Peyer's patch (tissue), 4 donors: ENCODE measurements at places on chromosomes 4 and X.

- DNase-seq = no peak
These were observed 15.0 kb downstream of the SRPX2 start for GRCh38 chrX:100658941-100659381.

- DNase-seq = no peak
These were observed 30.0 kb downstream of the HTN1 start for GRCh38 chr4:70080205-70080604.

- DNase-seq = no peak
These were observed 207.8 kb downstream of the ADGRL3 start for GRCh38 chr4:61407642-61408618.

DNA sequence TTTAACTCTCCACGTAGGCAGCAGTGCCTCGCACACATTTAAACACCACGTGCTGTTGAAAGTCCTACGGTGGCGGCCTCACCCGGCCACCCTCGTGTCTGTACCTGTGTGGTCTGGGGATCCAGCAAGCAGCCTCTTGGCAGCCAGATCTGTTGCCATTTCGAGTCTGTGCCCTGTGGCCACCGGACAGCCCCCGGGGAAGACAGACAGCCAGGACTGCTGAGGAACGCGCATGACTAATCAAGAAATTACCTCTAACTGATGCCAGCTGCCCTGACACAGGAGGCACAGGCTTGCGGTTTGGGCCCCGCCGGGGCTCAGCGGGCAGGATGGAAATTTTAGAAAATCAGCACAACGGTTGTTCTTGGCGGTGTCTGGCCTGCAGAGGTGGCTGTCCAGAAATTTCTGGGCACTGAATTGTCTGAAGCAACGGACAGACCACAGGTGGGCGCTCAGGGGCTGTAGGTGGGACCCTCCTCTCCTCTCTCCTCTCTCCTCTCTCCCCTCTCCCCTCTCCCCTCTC lies 15.6 kb upstream of the ASMTL start:
- peak; percentile 46 for DNase-seq

GRCh38 chrX:50448565-50448964 lies 22.1 kb downstream of the DGKK start:
- DNase-seq = peak; percentile 72

DNA sequence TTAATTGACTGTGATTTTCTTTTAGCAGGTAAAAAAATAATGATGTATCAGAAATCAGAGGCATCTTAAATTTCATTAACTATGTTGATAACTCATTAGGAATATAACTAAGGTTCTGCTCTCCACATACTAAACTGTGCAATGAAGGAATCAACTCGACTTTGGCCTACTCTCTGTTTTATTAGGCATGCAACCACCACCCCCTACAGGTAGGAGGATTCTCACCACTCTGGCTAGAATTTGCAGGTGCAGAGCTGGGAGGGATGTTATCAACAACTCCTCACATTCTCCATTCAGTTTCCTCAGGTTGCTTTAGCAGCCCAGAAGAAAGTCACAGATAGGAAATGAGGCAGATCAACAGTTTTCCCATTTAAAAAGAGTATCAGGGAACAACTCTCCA lies 160.1 kb downstream of the COX18 start:
- no peak for DNase-seq

GRCh38 chr4:181957088-181957487 lies 286.1 kb upstream of the TENM3 start:
- no peak for DNase-seq

- no peak for DNase-seq
These were observed 12.4 kb downstream of the YIPF6 start for GRCh38 chrX:68511255-68511654.

DNA sequence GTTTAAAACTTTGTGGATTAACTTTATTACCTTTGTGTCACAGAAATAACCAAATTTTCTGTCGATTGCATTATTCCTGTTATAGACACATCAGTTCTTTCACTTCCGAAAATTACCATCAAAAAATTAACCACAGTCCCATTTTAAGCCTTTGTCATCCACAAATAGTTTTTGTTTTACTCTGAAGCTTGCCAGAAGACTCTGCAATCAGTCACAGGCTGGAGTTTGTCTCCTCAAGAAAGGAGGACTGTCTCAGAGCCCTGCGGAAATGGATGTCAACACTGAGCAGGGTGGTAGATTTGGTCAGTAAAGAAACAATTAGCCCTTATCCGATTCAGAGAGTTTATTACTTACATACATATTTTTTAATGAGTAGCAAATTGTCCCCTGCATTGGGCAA lies 20.1 kb upstream of the TCEAL4 start:
- DNase-seq = no peak

DNA sequence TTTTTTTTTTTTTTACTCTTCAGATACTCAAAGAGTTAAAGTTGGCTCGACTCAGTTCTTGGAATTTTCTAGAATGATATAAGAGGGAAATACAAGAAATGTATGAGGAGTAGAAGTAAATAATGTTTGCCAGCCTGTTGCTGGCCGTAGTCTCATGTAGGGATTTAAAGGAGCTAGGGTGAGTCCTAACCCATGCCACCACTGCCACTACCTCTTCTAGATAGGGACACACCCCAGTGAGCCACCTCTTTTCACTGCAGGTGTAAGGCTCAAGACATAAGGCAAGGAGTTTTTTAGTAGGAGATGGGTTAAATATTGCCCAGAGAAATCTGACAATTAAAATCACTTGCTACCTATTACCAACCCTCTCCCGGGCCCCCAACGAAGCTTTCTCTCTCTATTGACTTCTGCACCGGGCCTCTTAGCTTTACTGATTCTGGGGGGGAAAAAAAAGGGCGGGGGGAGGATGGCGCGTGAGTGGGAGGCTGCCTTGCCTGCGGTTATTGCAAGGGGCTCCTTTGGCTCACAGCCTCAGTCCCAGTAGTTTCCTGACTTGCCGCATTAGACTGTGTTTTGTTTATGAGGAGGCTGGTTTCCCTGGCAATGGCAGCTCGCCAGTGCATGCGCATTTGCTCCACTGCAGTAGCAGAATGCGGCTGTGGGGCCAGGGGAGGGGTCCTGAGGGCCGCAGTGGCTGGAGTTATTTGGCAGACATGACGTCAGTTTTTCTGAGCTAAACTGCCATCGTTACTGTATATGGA lies 3.0 kb downstream of the LINC00632 start:
- DNase-seq = peak; percentile 34

- no peak for DNase-seq
These were observed 59.6 kb upstream of the CASK start for GRCh38 chrX:41982953-41983352.

DNA sequence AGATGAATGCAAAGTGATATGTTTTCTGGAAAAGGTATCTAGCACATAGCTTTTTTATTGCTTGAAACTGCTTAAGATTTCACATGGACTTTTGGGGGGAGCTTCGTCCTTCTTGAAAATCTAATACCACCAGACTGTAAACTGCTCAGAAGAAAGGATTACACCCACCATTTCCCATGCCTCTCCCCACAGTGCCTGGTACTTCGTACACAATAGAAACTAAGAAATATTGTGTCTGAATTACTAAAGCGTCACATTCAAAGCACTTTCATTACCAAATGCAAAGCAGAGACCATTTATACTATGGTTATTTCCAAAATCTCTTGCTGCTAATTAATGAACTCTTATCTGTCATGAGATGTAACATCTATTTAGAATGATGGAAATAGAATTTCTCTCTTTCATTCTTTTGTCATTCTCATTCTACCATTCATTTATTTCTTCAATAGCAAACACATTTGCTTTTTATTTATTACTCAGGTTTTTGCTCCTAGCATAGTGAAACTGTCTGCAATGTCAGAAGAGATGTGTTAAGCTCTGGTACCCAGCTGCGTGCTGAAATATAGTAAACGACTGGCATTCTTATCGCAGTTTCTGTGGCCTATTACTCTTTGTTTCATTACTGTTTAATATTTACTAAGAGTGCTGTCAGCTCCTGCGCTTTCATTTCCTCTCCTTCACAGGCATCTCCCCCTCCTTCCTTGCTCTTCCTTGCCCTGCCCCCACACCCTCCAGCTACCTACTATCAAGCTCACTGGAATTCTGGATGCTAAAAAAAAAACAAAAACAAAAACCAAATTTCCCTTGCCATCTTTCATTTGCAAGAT lies 51.4 kb upstream of the RAPGEF2 start:
- no peak for DNase-seq

DNA sequence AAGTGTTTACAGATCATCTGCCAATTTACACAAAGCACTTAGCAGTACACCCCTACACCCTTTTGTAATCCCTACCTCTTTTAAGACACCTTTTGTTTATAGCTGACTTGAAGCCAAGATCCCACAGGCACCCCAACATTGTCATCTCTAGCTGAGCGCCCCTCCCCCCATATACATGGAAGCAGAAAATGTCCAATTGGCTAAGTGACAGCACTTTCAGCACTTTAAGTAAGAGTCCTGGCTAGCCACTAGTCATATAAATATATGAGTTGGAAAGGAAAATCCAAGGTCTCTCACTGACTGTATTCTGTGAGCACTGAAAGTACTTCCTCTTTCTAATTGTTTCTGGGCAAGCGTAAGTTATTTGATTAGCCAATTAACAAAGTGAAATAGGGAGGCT lies 108.2 kb downstream of the NSUN7 start:
- no peak for DNase-seq

GRCh38 chrX:48468693-48469691 lies 1.1 kb downstream of the SLC38A5 start:
- DNase-seq = peak; percentile 62

DNA sequence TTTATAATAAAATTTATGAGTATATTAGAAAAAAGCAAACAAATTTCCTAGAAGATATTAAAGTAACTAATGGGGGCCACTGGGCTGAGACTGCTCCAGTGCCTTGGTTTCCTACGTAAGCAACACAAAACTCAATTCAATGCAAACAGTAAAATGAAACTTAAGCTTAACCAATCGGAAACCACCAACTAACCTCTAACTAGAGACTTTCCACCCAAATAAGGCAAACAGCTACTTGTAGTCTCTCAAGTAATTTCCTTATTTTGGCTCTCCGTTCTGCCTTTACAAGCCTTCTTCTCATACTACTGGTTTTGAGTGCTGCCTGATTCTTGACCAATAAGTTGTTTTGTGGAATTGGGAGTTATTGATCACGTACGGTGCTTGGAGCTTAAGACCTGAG lies 167.3 kb upstream of the VEGFC start:
- DNase-seq = no peak

- no peak for DNase-seq
These were observed 3.5 kb upstream of the RNF212 start for GRCh38 chr4:1116838-1117237.

DNA sequence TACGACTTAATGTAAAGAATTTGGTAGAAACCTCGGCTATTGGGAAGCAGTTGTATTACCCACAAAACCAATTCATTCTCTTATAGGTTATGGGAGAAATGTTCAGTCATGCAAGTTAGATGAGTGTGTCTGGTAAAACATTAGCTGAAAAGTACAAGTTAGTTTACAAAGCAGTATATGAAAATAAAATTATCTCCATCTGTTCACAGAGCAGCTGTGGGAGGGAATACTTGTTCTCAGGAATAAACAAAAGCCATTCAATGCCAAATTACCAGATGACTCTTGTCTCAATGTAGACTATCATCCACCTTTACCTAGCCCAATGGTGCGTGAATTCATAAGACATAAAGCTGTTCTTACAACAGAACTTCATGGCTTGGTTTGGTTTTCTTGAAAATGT lies 28.6 kb downstream of the STAP1 start:
- no peak for DNase-seq

DNA sequence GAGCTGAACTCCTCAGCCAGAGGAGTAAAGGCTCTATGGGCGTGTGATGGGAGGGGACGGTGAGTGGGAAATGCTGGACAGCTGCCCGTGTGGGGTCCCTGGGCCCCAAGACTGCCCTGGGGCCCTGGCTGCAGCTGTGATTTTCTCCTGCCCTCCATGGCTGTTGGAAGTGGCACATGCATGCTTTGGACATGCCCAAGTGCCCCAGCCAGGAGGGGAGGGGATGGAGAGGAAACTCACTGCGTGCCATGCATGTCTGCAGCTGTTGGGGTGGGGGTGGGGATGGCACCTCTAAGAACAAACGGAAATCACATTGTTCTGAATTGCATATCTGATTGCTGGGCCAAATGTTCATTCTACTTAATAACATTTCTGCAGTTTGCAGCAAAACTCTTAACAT lies 52.4 kb downstream of the MID2 start:
- DNase-seq = no peak

DNA sequence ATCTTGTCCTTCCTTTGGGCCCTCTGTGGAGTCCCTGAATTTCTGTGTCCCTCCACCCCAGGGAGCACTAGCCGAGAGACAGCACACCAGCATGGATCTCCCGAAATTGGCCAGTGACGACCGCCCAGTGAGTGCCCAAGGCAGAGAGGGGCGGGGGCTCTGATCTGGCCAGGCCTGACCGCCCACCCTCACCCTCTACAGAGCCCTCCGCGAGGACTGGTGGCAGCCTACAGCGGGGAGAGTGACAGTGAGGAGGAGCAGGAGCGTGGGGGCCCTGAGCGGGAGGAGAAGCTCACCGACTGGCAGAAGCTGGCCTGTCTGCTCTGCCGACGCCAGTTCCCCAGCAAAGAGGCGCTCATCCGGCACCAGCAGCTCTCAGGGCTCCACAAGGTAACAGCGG lies 8.4 kb upstream of the UBA1 start:
- no peak for DNase-seq

- DNase-seq = no peak
These were observed 208.1 kb downstream of the GBA3 start for GRCh38 chr4:22900876-22901275.

GRCh38 chrX:68703369-68703768 lies 55.9 kb downstream of the STARD8 start:
- DNase-seq = no peak

GRCh38 chr4:110622841-110623717 lies at the start of gene PITX2:
PITX2 (minus strand) TSS chr4:110623077; CDS start chr4:110622460, 617 bp downstream.
- DNase-seq = no peak
